ENCODE measurements at places on chromosomes 7 and 10.

DNA sequence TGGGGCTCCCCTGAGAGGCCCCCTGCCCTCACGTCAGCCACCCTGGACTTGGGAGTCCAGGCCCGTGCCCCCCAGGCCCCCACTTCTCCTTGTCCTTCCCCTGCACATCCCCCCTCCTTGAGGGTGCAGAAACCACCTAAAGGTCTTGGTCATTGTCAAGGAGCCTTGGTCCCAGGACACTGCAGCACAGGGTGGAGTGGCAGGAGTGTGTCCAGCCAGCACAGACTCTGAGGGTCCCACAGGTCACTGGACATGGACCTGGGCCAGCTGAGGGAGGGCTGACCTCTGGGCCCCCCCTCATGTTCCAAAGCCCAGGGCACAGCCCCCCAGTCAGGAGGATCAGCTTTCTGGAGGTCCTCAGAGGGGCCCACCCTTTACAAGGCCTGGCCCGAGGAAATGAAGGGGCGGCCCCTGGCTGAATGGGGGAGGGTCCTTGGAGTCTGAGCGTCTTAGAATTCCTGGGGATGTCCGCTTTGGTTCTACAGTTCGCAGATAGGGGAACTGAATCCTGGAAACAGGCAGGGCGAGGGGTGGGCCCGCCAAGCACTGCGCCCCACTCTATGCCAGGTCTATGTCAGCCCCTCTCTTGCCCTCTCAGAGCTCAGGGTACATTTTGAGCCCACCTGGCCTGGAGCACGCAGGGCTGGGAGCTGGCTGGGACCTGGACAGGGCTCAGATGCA is 54.0 kb downstream of the PWWP2B start:
- no peak for DNase-seq

GRCh38 chr7:23254051-23254681 is 7.6 kb downstream of the GPNMB start:
- DNase-seq, result no peak

DNA sequence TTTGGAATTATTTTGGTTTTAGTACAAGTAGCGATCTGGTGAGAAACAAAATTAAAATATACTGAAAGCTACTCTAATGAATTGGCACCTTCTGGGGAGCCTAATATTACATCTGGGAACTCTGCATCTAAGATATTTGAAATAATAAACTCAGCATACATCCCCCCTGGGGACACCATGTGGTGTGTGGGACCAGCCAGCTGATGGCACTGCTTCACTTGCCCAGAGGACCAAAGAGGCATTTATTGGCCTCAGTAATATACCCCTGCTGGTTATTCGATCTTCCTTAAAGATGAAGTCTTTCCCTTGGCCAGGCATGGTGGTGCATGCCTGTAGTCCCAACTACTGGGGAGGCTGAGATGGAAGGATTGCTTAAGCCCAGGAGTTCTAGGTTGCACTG is 195.1 kb upstream of the AUTS2 start:
- DNase-seq, result peak; percentile 63

- no peak for DNase-seq
Observed at GRCh38 chr10:126497672-126498071, 109.4 kb upstream of the ADAM12 start.

GRCh38 chr10:98055841-98056516 is 25.6 kb upstream of the CRTAC1 start:
- DNase-seq, result no peak

DNA sequence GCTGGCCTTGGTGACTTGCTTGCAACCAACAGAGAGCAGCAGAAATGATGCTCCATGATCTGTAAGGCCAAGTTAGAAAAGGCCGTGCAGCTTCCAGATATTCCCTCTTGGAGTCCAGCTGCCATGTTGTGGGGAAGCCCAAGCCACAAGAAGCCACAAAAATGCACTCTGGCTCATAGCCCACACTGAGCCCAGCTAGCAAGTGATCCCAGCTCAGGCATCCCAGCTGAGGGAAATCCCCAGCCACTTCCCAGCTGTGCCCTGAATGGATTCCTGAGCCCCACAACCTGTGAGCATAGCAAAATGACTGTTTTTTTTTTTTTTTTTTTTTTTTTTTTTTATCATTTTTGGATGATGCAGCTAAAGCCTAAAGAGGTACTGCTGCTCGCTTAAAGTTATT is 11.1 kb upstream of the SDK1 start:
- DNase-seq, result no peak

GRCh38 chr10:105075031-105075430 is 433.9 kb downstream of the SORCS3 start:
- DNase-seq, result no peak

DNA sequence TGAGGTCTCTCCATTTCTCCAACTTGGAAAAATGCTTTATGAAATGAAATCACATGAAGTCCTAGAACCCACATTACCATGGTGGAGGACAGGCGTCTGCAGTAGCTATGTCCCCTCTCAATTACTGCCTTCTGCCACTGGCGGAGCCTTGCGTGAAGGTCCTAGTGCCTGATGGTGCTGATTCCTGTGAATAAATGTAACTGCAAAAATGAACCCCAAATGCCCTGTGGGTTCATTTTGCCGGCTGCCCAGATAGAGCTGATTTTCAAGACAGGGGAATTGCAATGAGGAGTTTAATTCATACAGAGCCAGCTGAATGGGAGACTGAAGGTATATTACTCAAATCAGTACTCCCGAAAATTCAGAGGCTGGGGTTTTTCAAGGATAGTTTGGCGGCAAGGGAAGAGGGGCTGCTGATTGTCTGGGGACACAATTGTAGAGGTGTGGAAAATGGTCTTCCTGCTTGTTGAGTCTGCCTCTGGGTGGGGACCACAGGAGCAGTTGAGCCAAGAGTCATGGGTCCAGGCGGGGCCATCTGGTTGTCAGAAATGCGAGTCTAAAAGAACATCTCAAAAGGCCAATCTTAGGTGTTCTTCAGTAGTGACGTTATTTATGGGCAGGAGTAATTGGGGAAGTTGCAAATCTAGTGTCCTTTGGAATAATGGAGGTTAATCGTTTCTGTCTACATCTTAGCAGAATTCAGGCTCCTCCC is 13.5 kb downstream of the PRF1 start:
- DNase-seq, result no peak

GRCh38 chr10:78279756-78280155 is 246.1 kb downstream of the RPS24 start:
- no peak for DNase-seq

DNA sequence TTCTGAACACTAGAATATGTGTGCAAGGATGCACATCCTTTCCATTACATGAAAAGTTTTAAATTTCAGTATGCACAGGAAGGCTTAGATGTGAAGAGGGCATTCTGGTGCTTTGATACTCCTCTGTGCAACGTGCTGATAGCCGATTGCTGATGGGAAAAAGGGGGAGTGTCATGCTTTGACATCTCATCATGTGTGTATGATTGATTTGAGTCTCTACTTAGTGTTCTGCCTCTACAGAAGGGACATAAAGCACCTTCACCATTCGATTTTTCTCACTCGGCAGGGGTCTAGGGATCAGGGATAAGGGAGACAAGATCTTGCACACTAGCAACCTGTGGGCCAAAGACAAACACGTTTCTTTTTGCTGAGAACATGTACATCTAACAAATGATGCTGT is 114.7 kb upstream of the RSU1 start:
- no peak for DNase-seq

- no peak for DNase-seq
Observed at GRCh38 chr10:76429368-76430060, 998.1 kb downstream of the LRMDA start.

DNA sequence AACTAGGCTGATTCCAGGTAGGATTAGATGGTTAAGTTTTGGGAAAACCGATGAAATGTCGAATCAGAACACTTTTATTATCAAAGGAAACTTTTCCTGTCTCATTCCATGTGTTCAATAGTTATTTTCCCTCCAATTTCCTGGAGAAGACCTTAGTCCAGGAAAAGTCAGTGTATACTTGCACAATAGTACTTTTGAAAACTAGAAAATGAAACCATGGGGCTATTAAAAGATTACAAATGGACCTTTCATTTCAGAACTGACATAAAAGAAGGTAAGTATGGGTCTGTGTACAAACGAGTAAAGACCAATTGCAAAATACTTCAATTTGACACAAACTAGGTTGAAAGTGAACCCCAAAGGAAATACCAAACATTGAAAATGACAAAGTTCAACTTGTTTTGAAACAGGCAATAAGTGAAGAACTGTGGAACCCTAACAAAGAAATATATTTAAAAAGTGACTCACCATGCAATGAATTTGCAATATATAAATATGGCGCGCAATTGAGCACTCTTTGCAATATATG is 2.1 kb downstream of the AVPI1 start:
- no peak for DNase-seq

- DNase-seq, result no peak
Observed at GRCh38 chr7:100516135-100516812, 22.7 kb upstream of the AGFG2 start.

DNA sequence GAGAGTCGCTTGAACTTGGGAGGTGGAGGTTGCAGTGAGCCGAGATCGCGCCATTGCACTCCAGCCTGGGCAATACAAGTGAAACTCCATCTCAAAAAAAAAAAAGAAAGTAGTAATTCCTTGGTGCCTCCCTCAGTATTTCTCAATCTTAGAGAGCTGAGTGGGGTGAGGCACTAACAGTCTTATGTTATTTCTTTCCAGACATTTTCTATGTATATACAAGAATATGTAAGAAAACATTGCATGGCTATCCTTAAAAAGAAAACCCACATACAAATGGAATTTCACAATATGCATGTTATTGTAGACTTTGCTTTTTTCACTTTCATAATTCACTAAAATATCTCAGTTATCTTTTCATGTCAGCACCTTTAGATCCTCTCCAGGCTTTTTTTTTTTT is 13.6 kb upstream of the SLF2 start:
- no peak for DNase-seq

GRCh38 chr7:88202799-88203198 is 17.0 kb downstream of the SRI start:
- DNase-seq, result no peak

DNA sequence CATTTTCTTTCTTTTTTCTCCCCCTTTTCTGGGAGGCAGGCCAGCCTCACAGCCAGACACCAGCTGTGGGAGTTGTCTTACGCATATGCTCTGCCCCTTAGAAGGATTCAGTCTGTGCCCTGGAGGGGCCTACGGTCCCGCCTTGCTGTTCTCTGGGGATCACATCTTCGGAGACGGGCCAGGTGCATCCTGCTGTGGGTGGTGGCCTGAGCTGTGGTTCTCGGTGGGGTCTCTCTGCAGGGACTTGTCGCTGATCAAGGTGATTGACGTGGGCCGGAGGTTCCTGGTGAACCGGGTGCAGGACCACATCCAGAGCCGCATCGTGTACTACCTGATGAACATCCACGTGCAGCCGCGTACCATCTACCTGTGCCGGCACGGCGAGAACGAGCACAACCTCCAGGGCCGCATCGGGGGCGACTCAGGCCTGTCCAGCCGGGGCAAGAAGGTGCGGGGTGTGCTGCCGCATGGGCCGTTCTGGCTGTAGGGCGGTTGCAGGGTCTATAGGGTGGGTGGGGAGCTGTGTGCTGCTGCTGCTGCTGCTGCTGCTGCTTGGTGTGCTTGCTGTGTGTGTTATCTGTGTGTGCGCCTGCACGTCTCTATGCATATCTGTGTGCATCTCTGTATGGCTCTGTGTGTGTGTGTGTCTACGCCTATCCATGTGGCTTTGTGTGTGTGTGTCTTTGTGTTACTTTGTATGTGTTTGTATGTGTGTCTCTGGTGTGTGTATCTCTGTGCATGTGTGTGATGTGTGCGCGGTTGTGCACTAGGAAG is 17.9 kb downstream of the PFKFB3 start:
- DNase-seq, result no peak

- no peak for DNase-seq
Observed at GRCh38 chr10:24904824-24905223, 47.6 kb downstream of the PRTFDC1 start.

- no peak for DNase-seq
Observed at GRCh38 chr10:96622013-96622787, 35.4 kb upstream of the TM9SF3 start.

GRCh38 chr7:22667562-22668239 is 59.3 kb upstream of the IL6 start:
- no peak for DNase-seq

GRCh38 chr10:74081192-74081803 is 69.3 kb downstream of the AP3M1 start:
- DNase-seq, result no peak

GRCh38 chr10:22305721-22306120 is 10.5 kb upstream of the COMMD3 start:
- DNase-seq, result no peak

DNA sequence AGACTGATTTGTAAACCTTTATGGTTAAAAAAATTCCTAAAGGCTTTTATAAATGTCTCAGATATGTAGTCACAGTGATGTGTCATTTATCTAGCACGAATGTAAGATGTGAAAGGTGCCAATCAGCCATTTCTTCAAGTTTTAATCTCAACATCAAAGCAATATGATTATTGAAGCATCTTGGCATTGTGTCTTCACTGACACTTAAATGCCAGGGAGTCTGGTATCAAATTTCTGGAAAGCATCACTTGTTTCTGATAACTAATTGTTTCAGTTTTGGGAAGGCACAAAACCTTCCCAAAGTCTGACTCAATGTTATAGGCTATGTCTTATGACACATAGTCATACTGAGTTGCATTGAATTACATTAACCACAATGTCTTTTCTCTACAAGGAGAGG is 492.0 kb upstream of the CNTNAP2 start:
- DNase-seq, result no peak

- peak; percentile 46 for DNase-seq
Observed at GRCh38 chr10:11573497-11573896, 38.0 kb downstream of the USP6NL start.

- DNase-seq, result no peak
Observed at GRCh38 chr10:115167751-115168150, 74.6 kb downstream of the ATRNL1 start.

DNA sequence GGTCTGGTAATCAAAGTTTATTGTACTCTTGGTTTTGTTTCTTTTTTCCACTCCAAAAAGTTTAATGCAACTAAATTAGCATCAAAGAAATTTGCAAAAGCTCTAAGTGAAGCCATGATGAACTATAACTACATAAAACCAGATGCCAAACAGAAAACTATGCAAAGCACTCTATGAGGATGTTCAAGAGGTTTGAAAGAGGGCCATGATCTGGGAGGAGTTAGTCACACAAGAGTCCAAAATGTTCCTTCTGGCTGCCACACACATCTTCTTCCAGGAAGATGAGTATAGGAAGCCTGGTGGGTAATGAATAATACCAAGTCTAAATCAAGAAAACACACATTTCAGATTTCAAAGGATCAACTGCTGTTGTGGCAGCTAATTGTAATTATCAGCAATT is 28.4 kb downstream of the GLI3 start:
- no peak for DNase-seq

DNA sequence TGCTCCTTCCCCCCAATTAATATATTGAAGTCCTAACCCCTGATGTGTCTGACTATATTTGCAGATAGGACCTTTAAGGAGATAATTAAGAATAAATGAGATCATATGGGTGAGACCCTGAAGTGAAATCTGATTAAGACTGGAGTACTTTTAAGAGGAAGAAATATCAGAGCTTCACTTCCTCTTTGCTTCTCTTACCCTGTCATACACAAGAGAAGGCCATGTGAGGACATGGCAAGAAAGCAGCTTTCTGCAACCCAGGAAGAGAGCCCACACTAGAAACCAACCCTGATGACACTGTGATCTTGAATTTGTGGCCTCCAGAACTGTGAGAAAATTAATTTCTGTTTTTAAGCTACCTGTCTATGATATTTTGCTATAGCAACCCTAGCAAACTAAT is 44.2 kb downstream of the JMJD1C start:
- DNase-seq, result peak; percentile 46

GRCh38 chr7:155064186-155064585 is 5.9 kb upstream of the HTR5A start:
- no peak for DNase-seq

Measured in GDM1 (cell line).